Spinal cord (tissue), 10 donors: ENCODE measurements at places on chromosomes 2 and 18.

DNA sequence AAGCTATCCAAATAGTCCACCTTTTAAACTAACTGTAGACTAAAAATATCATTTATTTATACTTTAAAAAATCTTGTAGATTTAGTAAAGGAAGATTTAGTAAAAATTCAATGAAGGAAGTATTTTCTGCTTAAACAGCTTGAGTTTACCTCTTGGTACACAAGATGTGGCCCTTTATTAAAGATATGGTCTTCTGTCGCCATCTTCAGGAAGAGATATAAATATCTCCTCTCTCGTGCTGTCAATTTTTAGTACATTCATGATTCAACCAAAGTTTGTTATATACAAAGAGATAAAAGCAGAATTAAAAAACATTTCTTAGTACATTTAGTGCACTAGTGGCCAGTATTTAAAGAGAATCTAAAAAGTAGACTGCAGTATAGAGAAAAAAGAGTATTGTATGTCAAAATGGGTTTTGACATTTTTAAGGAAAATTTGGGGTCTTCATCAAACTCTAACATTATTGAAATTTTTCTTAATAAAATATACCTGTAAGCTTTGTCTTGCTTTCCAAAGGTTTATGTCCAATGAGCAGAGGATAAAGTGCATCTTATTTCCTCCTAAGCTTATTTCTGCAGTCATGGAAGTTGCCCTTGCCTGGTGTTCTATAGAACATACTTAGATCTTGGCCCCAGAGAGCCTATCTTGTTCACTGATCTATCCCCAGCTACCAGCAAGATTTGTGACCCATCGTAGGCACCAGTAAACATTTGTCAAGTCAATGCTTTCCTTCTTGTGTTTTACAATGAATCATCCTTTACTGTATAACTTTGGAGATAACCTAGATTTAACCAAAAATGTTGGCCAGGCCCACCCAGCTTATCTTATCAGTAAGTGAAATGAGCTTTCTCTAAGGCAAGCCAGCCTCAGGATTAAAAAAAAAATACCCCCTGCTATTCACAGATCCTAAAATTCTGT is 18.5 kb upstream of the EML6 start:
- DNase-seq = no peak

GRCh38 chr2:48461721-48462120 is 68.2 kb upstream of the STON1 start:
- no peak for DNase-seq

- DNase-seq = no peak
Measured at GRCh38 chr2:222506230-222506935, 82.0 kb downstream of the SGPP2 start.

DNA sequence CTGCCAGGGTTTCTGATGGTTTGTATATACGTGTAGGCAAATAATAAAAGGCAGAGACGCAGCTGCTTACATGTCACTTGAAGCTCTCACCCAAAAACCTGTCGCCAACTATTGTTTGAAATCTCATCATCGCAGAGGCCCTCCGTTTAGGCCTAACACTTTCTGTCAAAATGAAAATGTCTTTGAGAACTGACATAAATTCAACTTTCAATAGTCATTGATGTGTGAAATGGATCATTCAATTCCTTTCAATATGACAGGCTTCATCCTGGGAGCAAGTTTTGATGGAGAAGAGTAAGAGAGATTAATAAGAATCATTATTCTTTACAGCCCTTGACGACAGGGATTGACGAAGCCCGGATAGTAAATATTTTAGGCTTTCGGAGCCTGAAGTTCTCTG is 2.7 kb downstream of the ACTG2 start:
- DNase-seq = no peak

DNA sequence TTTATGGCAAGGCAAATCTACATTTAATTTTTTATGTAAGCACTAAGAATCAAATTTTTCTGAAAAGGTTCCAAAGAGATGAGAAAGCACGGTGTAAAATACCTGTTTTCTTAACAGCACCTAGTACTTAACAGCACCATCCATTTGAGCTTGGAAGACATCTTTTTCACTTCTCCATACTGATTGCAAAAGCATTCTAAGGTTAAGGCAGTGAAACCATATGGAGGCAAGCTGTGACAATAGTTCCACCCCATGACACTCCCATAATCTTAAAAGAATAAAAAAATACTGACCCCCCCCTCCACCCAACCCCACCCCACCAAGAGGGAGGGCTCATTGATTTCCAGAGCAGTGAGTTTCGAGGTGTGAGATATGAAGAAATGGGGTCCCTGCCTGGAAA is 60.6 kb downstream of the ZCCHC2 start:
- no peak for DNase-seq
